ENCODE measurements at places on chromosomes 2 and 18.

GRCh38 chr2:60972889-60973656 lies 44.4 kb upstream of the PEX13 start:
- DNase-seq, result no peak

- DNase-seq, result no peak
Measured at GRCh38 chr2:11016735-11017388, 105.1 kb downstream of the KCNF1 start.

DNA sequence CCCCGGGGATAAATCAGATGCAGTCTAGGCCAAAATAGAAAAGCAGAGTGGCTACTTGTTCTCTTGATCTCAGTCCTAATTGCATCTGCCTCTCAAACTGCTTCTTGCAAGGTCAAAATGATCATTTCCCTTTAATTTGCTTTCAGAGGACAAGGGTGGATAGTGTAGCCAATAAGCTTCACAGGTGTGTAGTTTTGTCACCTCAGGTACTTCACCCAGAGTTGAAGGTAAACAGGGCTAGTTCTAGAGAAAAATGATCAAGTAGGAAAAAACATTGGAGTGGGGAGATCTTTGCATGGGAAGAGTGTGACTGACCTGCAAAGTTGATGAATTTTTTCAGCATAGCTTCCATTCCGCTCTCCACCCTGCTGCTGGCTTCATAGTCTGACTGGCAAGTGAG lies 8.7 kb downstream of the ERICH2 start:
- DNase-seq, result no peak

DNA sequence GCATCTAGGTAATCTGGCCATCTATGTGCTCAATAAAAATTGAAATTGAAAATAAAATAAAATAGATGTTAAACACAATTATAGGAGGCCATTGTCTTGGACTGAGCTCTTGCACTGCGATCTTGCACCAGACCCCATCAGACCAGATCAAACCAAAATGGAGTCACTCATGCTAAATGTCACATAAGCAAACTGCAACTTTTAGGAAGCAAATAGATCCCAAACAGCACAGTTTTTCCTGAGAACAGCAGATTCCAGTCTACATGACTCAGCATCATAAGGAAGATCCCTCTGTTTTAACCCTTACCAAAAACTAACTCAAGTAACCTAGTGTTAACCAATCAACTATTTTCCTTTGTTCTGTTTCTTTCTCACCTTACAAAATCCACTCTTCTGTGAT lies 57.7 kb upstream of the LRP1B start:
- DNase-seq, result no peak

DNA sequence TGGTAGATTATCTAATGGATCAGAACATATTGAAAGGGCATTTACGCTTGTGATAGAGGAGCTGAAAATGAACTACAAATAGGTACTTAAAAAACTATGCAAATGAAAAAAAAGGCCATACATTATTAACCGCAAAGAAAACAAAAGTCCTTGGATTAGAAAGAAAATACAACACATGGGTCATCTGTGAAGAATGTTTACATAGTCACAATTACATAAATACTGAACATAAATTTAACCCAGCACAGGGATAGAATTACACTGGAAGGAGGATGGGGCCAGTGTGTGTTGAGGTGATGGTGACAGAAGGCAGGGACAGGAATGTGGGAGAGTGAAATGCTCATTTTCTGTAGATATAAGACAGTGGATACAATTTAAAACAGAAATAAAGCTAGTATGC lies 6.6 kb downstream of the NTSR2 start:
- DNase-seq, result no peak
